Stimulated activated CD4-positive, alpha-beta T cell treated with anti-CD3 and anti-CD28 coated beads, Interleukin-12 subunit alpha, Interleukin-12 subunit beta, amount 100 ng/mL, for 48 hours (primary cell): ENCODE measurements at places on chromosomes 5 and 9.

- no peak for DNase-seq
Observed at GRCh38 chr5:18959535-18959934, 1028.5 kb downstream of the CDH18 start.

DNA sequence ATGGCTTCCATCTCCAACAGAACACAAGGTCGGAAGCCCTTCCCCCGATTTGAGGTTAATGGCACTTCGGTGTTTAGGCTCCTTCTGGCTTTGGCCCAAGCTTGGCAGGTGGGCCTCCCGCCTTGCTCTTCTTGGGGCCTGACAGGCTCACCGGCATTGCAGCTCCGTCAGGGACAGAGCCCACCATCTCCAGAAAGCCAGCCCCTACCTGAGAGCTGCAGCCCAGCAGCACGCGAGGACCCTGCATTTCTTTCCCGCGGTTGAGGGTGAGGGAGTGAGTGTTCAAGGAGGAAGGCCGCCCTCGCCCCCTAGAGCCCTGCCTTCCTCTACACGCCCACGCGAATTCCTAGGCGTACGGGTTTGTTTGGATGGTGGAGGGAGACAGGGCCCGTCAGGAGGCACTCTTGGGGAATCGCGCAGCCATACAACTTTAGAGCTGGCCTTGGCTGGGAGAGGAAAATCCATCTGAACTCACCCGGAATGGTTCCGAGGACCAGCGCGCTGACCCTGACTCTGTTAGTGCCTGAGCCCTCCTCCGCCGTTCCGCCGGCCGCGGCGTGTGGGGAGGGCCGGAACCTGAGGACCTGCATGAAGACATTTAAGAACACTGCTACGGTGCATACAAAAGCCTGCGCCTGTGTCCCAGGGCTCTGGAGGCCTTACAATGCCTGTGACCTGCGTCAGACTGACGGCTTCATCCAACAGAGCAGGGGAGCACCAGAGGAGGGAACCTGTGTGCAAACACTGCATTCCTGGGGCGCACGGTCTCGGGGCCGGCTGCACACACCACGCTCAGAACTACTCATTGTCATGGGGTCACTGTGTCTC is 73.8 kb downstream of the MRPL36 start:
- DNase-seq, result no peak

- DNase-seq, result no peak
Observed at GRCh38 chr5:113379936-113380806, 54.6 kb downstream of the TSSK1B start.

DNA sequence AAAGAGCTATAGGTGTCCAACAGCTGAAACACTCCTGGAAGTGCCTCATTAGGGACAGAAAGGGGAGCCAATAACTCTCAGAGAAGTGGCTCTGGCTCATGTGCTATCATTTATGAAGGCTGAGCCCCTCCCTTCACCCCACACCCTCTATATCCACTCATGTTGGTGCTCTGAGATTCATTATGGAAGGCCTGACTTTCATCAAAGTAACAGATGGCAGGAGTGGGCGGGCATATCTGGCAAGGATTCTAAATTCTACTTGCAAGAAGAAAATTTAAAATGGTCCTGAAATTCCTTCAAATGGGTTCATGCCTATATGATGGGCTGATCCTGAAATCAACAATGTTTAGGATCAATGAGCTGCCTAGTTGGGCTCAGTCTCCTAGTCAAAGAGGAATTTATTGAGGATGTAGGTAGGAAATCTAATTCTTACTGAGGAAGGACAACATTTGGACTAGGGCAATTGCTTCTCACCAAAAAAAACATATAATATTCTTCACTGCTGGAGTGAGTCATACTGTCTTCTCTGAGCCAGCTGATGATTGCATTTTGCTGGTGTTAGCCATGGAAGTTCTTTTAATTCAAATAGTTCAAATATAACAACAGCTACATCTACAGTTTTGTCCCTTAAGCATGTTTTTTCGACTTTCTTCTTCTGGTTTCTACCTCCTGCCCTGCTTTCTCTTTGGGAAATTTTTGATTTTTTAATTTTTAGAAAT is 23.5 kb downstream of the NMRK1 start:
- no peak for DNase-seq

GRCh38 chr9:113645227-113645977 is 181.9 kb downstream of the RGS3 start:
- DNase-seq, result no peak

- DNase-seq, result no peak
Observed at GRCh38 chr5:126354858-126355731, 68.1 kb upstream of the GRAMD2B start.

- DNase-seq, result no peak
Observed at GRCh38 chr5:171494452-171495121, 75.1 kb downstream of the FGF18 start.

- DNase-seq, result no peak
Observed at GRCh38 chr9:114503009-114503408, 2.3 kb downstream of the WHRN start.

GRCh38 chr9:128323212-128323730 is 632 bp downstream of the COQ4 start:
- no peak for DNase-seq

GRCh38 chr9:36739373-36740116 is 166.8 kb downstream of the MELK start:
- DNase-seq, result no peak

GRCh38 chr5:78328585-78329173 is 31.7 kb upstream of the SCAMP1 start:
- no peak for DNase-seq

- DNase-seq, result no peak
Observed at GRCh38 chr5:168097876-168098653, 193.4 kb upstream of the WWC1 start.
